Activated CD8-positive, alpha-beta memory T cell treated with anti-CD3 and anti-CD28 coated beads for 24 hours (primary cell): ENCODE measurements at places on chromosomes 1 and 21.

GRCh38 chr1:115436596-115436995 lies 98.5 kb upstream of the NGF start:
- no peak for DNase-seq

DNA sequence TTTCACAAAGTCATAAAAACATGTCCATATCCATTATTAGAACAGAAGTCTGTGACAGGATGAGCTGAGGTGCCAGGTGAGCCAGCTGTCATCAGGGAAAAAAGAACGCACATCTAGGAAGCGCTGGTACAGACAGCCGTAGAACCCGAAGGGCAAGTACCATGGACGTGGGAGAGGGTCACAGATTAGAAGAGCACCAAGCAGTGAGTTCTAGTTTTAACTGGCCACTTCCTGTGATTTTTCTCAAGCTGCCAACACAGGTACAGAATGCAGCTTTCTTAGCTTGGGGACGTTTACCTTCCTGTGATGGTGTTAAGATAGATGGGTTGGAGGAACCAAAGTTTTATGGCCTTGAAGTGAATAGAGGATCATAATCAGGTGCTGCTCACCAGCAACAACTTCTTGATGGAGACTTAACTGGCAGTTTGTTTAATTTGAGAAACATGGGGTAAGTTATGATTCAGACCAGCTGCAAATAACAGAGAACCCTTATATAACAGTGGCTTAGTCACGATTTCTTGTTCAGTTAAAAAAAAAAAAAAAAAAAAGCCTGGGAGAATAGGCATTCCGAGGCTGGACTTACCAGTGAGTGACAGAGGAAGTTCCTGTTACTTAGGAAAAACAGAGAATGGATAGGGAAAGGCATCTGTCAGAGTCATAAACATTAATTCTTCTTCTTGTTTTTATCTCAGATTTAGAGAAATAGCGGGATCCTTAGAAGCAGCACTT lies 30.9 kb downstream of the AGT start:
- DNase-seq: no peak

DNA sequence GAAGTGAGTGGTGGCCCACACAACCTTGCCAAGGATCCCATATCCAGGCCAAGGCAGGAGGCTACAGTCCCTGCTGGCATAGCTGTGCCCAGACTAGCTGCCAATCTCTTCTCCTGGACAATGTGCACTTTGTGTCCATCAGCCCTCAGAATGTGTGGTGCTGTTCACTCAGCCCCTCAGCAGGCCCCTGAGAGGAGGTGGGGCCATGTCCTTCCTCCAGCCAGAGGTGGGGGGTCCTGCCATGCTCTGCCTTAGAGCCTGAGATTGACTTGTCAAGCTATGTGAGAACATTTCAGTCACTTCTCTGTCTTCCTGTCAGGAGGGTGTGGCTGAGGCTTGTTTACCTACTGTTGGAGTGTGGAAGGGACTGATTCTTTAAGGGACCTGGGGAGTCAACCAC lies 1.4 kb downstream of the NCF2 start:
- no peak for DNase-seq

- DNase-seq: no peak
Observed at GRCh38 chr1:38826262-38826661, 33.3 kb downstream of the RRAGC start.

- DNase-seq: no peak
Observed at GRCh38 chr1:226891846-226892523, 21.6 kb downstream of the PSEN2 start.

DNA sequence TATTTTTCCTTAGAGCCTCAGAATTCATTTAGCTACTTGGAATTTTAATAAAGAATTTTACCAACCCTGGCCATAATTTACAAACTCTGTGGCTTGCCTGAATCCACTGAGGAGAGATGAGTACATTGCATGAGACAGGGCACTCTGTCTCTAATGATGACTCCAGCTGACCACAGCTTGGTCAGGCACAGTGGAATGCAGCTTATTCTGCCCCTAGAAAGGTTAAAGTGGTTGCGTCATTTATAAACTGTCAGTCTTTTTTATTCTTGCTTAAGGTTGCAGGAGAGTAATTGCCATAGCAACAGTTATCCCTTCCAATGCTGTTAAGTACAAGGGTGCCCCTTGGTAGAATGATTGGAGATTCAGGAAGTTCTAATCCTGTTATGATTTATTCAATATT lies 28.3 kb downstream of the PDE4B start:
- no peak for DNase-seq

DNA sequence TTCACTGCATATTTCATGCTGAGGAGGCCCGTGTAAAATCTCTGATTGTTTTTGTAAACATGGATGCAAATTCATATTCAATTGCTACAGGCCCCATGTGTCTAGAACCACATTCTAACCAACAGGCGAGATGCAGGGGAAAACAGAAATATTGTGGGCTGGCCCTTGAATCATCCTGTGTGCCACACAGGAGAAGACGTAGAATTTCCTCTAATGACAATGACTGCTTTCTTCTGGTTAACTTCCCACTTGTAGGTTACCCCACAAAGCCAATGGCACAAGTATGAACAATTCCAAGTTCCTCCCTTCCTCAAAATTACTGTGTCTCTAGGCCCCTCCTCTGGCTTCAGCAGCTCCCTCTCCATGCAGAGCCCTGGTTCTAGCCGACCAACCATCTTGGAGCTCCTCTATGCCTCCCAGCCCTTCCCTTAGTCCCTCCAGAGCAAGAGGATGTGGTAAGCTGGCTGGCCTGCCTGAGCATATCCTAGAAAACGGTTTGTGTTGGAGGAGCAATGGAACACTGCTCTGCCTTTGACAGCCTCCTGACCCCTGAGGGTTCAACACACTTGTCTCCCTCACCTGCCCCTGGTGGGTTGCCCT lies 205.2 kb downstream of the HS2ST1 start:
- no peak for DNase-seq

- DNase-seq: no peak
Observed at GRCh38 chr1:188089461-188089860, 1260.7 kb downstream of the PLA2G4A start.
